ENCODE measurements at places on chromosomes 6 and 20.

- no peak for DNase-seq
These were observed 47.1 kb downstream of the SMAP1 start for GRCh38 chr6:70714716-70715257.

GRCh38 chr20:36613974-36614373 lies 8.4 kb downstream of the RAB5IF start:
- no peak for DNase-seq

DNA sequence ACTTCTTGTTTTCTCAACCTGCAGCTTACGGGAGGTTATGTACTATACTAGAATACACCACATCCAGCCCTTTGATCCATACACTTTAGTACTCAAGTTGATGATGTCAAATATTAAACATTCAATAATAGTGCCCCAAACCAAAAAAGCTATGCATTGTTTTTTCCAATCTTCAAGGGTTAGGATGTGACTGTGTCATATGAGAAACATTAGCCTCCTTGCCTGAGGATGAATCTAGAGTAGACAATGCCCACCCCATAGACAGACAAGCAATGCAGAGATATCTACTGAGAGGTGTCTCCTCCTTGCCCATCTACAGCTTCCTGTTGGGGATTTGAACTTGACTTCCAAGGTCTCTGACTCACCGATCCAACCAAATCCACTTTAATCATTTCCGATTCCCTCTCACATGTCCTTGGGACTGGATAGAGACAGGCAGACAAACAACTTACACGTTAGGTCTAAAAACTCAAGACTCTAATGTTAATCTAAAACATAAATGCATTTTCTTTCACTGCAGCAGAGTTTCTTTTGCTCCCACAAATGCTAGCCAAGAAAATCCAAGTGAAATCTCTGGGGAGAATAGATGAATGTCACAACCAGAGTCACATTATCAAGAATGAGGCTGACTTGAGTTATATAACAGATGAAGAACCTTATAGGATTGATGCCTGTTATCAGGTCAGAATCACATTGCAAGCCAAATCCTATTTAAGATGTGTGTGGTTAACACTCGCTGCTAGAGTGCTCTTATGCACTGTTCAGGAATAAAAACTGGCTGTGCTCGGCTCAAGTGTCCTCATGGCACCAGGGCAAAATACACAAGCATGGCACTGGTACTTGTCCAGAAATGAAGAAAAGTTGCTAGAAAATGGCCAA lies 75.5 kb upstream of the TNFAIP3 start:
- peak; percentile 27 for DNase-seq

- no peak for DNase-seq
These were observed 164.3 kb upstream of the MLN start for GRCh38 chr6:33967966-33968724.

DNA sequence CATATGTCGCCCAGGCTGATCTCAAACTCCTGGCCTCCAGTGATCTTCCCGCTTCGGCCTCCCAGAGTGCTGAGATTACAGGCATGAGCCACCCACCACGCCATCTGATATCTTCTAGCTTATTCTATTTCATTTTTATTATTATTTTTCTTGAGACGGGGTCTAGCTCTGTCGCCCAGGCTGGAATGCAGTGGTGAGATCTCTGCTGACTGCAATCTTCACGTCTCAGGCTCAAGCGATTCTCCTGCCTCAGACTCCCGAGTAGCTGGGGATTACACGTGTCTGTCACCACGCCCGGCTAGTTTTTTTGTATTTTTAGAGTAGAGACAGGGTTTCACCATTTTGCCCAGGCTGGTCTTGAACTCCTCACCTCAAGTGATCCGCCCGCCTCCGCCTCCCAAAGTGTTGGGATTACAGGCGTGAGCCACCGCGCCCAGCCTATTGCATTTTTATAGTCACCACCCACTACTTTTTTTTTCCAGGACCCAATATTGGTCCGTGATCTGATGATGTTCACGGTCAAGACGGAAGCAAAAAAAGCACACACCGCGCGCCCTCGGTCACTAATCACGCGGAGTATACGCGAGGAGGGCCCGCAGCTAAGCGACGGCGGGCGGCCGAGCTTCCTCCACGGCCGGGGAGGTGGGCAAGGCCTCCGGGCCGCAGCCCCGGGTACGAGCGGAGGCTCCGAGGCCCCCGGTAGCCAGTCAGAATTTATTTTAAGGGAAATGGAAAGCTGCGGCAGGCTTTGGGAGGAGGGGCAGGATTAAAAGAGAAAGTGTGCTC lies 1.1 kb upstream of the LSM14B start:
- DNase-seq = no peak

GRCh38 chr6:138752017-138752416 lies 21.6 kb upstream of the CCDC28A start:
- DNase-seq = no peak

- peak; percentile 87 for DNase-seq
These were observed 388.4 kb upstream of the JARID2 start for GRCh38 chr6:14857501-14857900.

DNA sequence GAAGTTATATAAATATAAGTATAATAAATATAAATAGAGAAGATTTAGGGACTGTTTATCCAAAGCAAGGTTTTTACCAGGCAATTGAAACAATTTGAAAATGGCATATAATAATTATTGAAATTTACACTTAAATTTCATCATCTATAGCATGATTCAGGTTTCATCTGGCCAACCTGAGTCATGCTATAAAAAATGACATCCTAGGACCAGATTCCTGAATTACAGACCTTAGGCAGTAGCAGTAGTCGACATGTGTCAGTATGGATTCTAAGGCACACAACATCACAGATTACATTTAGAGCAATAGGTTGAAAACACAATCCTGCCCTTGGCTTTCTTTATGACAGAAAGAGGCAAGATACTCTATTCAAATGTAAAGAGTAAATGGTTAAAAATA lies 592.3 kb downstream of the PHF3 start:
- DNase-seq = no peak

DNA sequence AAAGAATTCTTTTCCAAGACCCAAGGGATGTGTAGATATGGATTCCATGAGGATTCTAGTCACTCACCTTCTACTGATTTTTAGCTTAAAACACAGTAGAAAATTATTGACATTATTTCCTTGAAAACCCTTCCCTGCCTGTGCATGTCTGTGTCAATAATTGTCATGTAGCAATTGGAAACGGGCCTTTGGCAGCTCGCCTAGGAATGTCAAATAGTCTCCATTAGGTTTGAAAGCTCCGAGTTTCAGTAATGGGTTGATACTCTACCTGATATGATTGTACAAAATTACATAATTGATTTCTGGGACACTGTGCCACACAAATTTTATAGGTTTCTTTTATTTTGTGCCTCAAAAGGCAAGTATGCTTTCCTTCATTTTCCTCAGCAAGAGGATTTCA lies 515.2 kb upstream of the ARID1B start:
- no peak for DNase-seq

DNA sequence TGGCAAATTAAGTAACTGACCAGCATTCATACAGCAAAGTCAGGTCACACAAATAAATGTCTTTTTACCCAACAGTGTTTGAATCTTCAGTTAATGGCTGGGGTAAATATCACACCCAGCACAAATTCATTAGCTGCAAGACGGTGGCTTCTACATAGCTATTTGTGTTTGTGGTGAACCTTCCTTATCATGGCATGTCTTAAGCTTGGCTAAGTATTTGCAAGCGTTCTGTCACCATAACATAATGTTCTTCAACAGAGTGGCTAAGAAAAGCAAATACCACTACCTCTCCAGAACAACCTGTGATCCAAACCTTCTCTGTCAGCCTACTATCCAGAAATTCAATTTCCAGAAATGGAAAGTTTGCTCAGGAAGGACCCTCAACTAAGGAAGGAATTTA lies 255.6 kb upstream of the TAB2 start:
- DNase-seq = no peak

GRCh38 chr20:49286689-49287551 lies 9.1 kb upstream of the ZNFX1 start:
- DNase-seq = no peak

GRCh38 chr20:5642155-5642981 lies 107.8 kb upstream of the SHLD1 start:
- no peak for DNase-seq

Measured in CD4-positive, alpha-beta T cell treated with Interleukin-10 for 1 hour (primary cell).